ENCODE measurements at places on chromosomes 5 and 9.

DNA sequence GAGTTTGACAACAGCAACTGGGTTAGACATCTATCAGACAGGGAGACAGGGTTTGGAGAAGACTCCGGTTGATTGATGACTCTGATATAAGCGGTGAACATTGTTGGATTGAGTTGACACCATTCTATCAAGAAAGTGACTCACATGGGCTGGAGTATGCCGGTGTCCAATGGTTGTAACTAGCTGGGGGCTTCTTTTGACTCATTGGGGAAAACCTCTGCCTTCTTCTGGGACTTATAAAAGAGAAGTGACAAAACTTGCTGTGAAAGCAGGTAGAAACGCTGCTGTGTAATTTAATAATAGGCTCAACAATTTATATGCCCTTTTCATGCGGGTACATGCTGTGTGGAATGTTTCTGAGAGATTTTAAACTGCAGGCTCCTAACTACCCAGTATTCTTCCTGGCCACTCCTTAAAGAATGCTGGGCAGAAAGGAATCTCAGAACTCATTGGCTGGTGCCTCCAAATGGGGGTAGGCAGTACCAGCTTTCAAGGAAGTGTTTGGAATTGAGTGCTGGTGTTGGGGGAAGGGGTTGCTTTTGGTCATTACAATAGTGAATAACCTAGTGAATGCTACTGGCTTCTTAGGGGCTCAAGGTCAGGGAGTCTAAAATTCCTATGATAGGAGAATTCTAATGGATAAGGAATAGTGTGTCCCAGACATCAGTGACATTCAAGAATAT, 43.9 kb downstream of the FYB1 start:
- no peak for DNase-seq

GRCh38 chr9:36193023-36193422, 2.3 kb downstream of the CLTA start:
- DNase-seq = no peak

DNA sequence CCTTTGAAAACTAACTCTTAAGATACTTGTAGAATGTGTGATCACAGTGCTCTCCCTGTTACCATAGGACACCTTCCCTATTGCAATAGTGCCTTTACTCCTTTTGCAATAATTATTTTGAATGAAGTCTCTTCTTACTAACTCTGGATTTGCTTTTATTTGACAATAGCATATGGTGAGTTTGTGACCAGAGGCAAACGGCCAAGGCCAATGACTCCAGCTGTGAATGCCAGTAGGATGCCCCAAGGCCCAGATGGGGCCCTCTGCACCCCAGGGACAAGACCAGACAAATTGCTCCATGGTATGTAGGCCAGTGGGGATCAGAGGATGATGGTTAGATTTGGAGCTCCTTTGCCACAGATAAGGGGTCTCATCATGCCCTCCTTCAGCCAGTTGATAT, 116.9 kb downstream of the NPR3 start:
- DNase-seq = no peak

- DNase-seq = no peak
These were observed 519.6 kb downstream of the CTNND2 start for GRCh38 chr5:11384441-11385250.

- no peak for DNase-seq
These were observed 96.7 kb downstream of the SNCAIP start for GRCh38 chr5:122408592-122409224.

DNA sequence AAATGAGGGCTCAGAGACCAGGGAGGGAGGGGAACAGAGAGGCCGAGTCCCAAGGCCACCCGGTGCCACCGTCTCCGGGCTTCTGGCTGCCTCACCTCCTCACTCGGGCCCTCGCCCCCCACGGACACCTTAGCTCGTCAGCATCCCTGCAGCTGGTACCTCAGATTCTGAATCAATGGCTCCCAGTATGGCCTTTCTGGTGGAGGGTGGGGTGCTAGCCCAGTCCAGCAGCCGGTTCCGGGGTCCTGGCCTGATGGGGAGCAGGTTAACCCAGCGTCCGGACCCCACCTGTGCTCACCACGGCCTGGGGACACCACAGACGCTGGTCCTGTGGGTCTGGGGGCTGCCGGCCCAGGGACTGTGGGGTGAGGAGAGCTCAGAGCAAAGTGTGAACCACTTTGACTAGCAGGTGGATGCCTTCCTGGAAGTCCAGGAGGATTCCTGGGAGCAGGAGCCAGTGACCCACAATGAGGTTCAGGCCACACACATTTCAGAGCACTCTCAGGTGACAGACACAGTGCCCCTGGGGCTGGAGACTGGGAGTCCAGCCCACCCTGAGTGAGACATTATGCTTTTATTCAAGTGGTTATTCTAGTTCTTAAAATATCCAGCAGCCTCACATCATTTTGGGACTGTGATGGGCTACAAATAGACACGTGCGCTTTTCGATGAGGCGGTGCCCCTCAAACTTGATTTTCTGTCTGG, 53.3 kb downstream of the AHRR start:
- no peak for DNase-seq

DNA sequence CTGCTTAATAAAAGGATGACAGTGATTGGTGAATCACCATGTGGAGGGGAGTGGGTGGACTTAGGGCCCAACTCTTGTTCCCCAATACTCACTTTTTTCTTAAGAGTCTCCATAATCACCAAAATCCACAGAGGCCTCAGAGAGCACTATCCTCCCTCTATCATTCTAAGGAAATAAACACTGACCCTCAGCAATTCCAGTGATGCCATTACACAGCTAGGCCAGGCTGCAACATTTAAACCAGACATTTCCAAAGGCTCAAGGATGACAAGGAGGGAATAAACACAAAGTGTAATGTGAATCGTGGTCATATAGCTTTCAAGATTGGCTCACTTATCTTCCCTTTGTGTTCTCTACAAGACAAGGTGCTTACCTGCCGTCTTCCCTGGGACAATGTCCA, 2.4 kb upstream of the ARSI start:
- no peak for DNase-seq

GRCh38 chr5:79771387-79771786, 81.8 kb downstream of the CMYA5 start:
- no peak for DNase-seq

GRCh38 chr5:471750-472058, 28.7 kb downstream of the EXOC3 start:
- DNase-seq = no peak

DNA sequence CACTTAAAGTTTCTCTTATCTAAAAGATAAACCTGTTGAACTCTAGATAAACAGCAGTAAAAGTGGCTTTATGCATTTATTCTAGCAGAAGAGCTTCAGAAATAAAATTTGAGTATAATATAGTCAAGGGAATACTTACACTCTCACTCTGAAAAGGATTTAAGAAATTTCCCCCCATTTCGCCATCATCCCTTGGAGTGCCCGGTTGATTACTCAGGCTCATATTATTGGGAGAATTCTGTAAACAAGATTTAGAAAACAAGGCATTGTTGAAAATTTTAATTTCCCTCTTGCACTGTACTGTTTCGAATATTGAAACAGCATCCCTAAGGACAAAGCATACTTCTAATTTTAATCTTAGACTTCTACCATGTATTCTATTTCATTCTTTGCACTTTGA, 34.5 kb upstream of the ACOT12 start:
- DNase-seq = no peak

DNA sequence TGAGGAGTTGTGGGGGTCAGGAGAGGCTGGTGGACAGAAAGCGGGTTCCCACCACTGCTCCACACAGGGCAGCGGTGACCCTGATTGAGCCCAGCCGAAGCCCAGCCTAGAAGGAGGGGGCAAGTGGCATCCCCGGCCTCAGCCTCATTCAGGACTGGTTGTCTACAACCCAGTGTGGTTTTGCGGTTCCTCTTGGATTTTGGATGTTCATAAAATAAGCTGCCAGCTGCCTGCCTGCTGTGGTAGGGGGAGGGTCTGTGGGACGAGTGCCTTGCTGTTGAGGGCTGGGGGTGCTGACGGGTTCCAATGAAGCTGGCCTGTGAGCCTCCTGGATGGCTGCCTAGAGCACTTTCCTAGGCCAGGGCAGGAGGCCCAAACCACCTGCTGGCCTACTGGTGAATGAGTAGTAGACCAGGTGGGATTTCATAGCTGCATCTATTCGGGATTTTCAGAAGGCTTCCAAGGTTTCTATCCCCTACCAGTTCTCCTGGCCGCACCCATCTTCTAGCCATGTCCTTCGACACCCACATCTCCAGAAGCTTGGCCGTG, 102.4 kb downstream of the NDFIP1 start:
- no peak for DNase-seq

- no peak for DNase-seq
These were observed 89.1 kb upstream of the PPP2R2B start for GRCh38 chr5:146967646-146968045.

- DNase-seq = no peak
These were observed 339.4 kb downstream of the CHSY3 start for GRCh38 chr5:130243641-130244040.

DNA sequence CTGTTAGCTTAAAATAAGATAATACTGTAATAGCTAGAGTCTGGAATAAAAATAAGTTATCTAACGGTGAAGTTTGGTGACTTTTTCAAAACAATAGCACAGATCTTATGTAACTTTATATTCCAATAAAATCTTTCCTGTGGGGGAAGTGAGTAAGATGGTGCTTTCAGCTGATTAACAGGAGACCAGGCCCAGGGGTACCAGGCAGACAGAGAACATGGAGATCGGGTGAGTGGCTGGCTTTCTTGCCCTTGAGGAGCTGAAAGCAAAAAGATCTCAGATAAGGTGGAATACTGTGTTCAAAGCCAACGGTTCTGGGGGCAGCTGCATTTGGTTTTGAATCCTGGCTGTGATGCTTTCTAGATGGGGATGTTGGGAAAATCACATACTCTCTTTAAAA, 61.3 kb downstream of the MAT2B start:
- no peak for DNase-seq

- no peak for DNase-seq
These were observed 19.5 kb downstream of the CXXC5 start for GRCh38 chr5:139667730-139668063.

- DNase-seq = no peak
These were observed 70.0 kb downstream of the GLDC start for GRCh38 chr9:6575324-6576034.

DNA sequence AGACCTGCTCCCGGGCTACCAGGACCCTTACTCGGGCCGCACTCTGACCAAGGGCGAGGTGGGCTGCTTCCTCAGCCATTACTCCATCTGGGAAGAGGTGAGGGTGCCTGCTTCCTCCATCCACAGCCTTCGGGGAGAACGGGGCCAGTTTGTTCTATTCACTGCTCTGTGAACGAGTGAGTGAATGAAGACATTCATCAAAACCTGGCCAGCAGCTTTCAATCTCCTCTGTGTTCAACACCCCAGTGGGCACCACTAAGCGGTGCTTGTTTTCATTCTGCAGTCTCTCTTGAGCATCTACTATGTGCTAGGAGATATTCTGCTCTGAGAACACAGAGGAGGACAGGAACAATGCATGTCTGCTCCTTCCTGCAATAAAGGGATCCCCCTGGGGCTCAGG, 10.6 kb downstream of the CERCAM start:
- DNase-seq = no peak

DNA sequence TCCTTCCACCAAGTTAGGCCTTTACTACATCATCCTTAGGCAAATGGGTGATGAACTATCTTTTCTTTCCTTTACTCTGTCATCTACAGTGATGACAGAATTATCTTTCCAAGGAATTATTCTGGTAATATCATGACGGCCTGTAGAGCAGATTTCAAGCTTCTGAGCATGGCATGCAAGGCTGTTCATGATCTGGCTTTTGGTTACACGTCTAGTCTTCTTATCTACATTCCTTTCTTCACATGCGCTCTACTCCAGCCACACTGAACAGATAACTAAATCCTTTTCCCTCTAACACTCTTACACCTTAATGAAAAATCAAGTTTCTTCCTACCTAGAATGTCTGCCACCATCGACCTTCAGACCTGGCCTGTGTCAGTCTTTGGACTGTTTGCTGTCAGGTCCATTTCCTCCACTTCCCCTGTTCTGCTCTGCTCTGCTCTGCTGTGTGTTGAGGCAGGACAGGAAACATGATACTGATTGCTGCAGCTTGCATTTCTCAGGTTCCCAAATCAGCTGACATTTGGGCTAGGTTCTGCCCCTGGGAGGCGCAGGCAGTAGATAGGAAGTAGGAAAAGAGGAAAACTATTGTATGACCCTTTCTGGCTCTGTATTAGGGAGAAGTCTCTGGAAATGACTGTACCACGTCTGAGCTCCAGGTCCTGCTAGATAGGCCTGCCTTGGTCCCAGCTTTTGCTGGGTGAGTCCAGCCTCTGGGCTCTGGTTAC, 4.2 kb downstream of the SCGB3A2 start:
- no peak for DNase-seq

DNA sequence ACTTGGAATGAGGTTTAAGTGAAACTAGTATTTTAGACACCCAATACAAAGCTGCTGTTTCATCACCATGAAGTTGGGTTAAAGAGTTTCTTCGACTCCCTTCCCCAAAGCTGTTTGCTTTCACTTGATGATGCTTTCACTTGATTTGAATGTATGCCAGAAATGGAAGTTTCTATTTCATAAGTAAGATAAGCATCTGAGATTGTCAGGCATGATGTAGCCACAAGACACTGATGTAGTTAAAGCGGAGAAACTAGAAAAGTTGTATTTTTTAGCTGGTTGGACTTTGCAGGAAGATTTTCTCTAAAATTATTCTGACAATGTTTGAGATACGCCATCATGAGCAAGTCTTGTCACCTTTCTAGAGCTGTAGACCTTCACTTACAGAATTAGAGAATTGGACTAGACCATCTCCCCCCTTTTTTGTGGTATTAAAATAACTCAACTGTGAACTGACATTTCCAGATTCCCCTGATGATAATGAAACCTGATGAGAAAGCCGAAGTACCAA, 20.0 kb downstream of the MOCS2 start:
- no peak for DNase-seq

- no peak for DNase-seq
These were observed 244.4 kb upstream of the RAI14 start for GRCh38 chr5:34411470-34412346.

- DNase-seq = no peak
These were observed 4.1 kb downstream of the ISOC1 start for GRCh38 chr5:129098488-129099183.

- DNase-seq = no peak
These were observed 480.0 kb downstream of the TAF11L14 start for GRCh38 chr5:18114151-18114757.
